Pulmonary artery endothelial cell (primary cell): ENCODE measurements at places on chromosomes 13 and 19.

DNA sequence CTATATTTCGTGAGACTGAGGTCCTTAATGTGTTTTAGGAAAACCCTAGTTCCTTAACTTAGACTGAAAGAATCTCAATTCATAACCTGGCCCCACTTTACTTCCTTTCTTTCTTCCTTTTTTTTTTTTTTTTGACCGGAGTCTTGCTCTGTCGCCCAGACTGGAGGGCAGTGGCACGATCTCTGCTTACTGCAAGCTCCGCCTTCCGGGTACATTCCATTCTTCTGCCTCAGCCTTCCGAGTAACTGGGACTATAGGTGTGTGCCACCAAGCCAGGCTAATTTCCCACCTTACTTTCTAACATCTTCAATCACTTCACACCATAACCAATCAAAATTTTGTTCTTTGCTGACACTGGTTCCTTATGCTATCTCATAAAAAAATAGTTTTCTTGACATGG lies 2097.0 kb downstream of the PCDH9 start:
- DNase-seq = no peak

DNA sequence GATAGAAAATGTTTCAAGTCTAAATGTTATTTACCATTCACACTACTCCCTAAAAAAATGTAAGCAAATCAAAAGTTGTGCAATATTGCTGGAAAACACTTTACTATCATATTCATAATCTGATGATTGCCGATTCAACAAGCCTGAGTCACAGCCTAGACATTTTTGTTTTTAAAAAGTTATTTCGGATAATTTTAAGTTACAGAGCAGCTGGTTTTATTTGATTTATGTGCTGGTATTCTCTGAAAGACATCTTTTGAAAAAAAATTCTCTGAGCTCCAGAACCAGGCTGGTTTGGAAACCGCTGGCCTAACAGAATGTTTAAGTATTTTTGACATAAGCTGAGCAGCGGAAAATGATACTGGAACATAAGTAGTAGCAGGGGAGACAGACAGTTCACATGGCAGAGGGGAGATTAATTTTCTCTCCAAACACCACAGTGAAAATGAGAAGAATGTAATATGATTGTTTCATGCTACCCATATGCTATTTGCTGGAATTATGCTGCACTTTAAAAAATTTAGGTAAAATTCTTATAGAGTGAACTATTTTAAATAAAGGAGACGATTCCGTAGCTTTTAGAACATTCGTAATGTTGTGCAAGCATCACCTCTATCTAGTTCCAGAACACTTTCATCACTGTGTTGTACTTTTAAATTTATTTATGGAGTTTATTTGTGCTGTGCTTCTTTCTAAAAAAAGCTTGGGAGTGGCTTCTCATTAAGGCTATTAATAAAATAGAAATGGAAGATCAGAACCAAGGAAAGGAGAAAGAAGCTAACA lies 36.1 kb downstream of the TBC1D4 start:
- DNase-seq = no peak

GRCh38 chr13:99988529-99989275 lies 7.1 kb downstream of the ZIC2 start:
- no peak for DNase-seq

GRCh38 chr19:16141043-16141442 lies 2.4 kb upstream of the HSH2D start:
- DNase-seq = no peak

- no peak for DNase-seq
Observed at GRCh38 chr19:55777528-55777927, 8.6 kb downstream of the RFPL4AL1 start.

- no peak for DNase-seq
Observed at GRCh38 chr19:47247308-47247990, 8.9 kb upstream of the CCDC9 start.

GRCh38 chr19:35723671-35724070 lies 5.9 kb downstream of the KMT2B start:
- DNase-seq = no peak

GRCh38 chr13:106118050-106118449 lies 417.4 kb downstream of the EFNB2 start:
- DNase-seq = no peak

- no peak for DNase-seq
Observed at GRCh38 chr13:51822106-51822815, 18.3 kb upstream of the DHRS12 start.

DNA sequence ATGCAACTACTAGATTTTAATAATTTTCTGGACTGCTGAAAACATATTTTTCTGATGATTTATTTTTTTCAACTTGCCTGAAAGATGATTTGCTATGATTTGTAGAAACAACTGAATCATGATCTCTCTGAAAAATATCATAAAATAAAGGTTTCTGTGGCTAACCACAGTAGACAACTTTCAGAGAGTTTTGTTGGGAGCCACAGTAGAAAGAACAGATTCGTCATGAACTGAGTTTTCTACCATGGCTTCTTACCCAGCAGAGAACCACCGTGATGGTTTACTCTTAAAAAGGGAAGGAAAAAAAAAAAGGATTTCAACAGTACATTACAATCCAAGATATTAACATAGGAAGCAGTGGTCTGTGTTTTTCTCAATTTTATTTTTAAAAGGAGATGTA lies 18.0 kb downstream of the ZAR1L start:
- DNase-seq = no peak

GRCh38 chr13:77691871-77692270 lies 5.6 kb upstream of the SLAIN1 start:
- DNase-seq = no peak

DNA sequence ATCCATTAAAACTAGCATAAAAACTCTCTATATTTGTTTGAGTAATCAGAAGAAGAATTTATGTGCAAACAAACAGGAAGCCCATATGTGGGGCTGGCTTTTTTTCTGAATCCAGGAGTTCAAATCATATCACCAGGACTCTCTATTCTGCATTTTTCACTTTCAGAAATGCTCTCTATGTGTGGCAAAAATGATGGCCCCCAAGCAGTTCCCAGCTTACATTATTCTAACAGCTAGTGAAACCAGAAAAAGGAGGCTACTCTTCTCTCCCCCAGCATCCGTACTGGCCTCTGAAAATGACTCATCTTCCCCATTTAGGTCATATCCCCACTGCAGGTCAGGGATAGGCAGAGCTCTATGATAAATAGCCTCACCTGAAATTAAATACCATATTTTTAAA lies 20.4 kb downstream of the RBM26 start:
- no peak for DNase-seq

DNA sequence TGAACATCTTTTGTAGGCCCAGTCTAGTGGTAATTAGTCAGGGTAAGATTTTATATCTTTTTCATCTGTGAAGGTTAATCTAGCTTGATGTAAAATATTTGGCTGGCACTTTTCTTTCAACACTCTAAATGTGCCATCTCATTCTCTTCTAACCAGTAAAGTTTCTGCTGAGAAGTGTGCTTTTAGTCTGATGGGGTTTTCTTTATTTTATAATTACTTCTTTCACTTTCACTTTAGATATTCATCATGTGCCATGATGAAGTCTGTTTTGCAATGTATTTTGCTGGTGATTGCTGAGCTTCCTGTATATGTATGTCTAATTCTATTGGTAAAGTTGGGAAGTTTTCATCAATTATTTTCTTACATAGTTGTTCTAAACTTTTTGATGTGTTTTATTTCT lies 31.9 kb downstream of the ZNF726 start:
- DNase-seq = no peak

DNA sequence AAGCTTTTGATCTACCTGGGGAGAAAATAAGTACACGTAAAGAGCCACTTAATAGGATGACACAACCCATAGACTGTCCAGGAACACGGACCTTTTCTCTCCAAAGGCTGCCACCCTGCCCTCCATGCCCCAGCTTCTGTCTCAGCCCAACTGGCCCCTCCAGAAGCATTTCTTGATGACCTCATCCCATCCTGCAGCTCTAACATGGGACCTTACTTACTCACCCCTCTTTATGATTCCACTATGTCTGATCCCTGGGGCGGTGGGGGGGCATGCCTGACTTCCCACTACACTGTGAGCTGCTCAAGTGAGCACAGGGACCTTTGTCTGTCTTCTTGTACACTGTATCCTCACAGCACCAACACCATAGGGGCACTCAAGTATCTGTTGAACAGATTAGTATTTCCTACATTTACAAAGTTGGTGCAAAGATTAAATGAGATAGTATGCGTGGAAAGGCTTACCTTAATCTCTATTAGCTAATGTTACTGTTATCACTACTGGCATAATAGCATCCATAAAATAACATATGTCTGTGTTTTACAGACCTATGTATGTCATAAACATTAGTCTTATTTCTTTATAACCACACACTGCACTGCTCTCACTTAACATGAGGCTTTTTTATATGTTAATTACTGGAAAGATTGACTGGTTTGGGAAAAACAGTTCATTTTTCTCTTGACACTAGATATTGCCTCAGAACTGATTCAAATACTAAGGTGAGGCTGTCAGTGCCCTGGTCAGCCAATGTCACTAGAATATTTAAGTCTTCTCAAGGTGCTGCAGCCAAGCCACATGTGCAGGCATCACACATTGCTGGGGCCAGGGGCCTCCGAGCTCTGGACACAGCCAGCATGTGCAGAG lies 100.9 kb downstream of the FOXO1 start:
- no peak for DNase-seq

DNA sequence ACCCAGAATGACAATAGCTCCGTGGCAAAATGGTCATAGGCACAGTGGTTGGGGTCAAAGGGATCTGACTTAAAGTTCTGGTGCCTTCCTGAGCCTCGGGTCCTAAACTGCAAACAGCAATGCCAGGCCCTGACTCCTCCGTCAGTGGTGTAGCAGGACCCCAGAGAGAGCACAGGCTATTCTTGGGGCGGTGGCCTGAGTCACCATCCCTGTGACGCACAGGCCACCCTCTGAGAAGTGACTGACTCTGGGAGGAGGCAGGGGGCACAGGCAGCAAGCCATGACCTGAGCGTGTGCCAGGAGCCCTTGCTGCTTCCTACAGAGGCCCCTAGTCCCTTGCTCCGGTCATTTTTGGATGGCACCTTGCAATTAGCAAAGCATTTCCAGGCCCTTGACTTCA lies 18.7 kb downstream of the PLVAP start:
- DNase-seq = no peak

DNA sequence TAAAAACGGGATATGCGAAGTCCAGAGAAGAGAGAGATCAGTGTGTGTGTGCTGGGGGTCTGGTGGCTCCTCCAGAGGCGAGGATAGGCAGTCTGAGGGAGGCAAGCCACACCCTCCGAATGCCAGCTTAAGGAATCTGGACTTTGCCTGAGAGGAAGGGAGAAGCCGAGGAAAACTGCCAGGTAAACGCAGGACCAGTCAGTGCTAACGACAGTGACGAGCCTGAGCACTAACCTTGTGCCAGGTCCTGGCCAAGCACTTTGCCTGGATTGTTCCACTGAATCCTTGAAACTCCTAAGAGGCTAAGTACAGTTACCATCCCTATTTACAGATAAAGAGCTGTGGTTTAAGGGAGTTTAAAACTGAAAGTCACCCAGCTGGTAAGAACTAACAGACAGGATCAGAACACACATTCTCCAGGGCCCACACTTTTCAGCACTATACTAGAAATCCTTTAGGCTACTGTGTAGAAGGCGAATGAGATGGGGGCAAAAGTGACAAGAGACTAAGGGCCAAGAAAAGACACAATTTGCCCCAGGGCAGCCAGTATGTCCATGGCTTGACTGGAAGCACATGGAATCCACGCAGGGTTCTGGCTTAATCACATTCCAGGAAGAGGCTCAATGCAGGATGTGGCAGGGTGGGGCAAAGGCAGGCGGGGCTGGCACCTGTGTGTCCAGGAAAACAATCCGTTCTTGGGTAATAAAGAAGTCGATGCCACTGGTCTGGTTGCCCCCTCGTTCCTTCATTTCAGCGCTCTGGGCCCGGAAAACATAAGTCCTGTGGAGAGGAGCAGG lies 15.1 kb downstream of the SMG9 start:
- no peak for DNase-seq

DNA sequence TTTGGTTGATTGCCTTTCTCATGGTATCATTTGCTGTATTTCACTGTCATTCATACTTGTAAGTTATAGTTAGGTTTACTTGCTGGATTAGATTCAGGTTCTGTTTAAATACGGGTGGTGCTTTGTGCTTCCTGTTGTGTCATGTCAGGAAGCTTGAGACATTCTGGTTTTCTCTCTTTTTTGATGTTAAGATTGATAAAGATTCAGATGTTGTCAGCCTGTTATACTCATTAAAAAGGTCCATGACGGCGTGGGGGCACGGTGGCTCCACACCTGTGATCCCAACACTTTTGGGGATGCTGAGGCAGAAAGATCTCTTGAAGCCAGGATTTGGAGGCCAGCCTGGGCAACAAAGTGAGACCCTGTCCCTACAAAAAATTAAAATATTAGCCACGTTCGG lies 45.7 kb downstream of the NAA16 start:
- no peak for DNase-seq

DNA sequence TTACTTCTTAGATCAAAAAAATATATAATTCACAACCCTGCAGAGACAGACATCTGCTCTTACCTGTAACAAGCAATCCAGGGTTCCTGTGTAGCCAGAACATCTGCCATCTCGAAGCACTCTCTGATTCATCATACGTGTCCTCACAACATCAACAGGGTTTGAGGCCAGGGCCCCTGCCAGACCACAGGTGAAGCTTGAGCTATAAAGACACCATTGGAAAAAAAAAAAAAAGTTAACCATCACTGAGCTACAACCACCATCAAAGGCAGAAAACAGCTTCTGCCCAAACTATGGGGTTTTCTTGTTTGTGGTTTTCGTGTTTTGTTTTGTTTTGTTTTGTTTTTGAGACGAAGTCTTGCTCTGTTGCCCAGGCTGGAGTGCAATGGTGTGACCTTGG lies 19.3 kb downstream of the SLC25A30 start:
- no peak for DNase-seq

GRCh38 chr13:114151565-114152284 lies 19.3 kb upstream of the RASA3 start:
- DNase-seq = no peak

- DNase-seq = no peak
Observed at GRCh38 chr13:113916330-113916815, 52.5 kb upstream of the GAS6 start.

GRCh38 chr19:41690801-41691065 lies 2.7 kb upstream of the CEACAM7 start:
- no peak for DNase-seq

DNA sequence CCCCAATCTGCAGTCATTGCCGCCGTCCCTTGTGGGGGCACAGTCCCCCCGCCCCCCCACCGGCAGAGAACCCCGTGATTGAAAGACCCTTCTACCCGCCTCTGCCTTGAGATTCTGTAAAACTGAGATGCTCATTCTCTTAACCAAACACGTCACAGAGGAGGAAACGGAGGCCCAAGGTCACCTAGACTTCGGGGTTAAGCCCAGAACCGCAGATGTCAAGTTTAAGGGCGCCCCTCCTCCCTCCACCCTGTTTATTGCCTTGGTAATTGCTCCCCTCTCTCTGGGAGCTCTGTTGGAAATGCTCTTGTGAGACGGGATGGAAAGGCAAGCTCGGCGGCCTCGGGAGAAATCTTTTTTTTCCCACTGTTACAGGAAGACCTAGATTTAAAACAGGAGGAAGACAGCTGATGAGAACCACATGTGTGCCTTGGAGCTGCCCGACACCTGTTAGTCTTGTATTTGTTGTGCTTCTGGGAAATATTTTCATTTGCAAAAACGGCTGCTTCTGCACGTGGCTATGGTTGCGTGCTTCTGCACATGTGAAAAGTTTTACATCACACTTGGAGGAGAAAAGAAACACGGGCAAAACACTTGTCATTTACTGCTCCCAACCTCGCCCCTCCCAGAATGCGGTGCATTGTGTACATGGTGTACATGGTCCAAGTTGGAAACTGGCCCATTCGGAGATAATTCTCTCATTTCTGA lies 1.1 kb upstream of the MED26 start:
- no peak for DNase-seq
